Inflammatory macrophage (primary cell): ENCODE measurements at places on chromosomes 5 and 9.

GRCh38 chr5:110548171-110548570 is 178.3 kb downstream of the TMEM232 start:
- DNase-seq: no peak

DNA sequence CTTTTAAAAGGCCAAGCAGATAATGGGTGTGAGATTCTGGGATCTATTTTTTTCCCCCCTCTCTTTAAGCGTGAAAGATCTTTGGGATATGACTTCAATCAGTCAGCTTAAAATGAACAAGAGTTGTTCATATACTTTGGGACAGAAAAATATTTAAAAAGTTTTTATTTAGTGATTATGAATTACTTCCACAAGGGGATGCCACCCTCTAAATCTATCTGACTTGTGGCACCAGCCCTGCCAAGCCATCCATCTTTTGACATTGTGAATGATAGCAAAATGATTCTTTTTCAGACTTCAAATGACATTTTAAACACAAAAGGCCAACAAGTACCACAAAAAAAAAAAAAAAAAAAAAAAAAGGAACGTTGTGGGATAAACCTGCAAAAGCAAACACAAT is 111.0 kb upstream of the HMHB1 start:
- DNase-seq: no peak

DNA sequence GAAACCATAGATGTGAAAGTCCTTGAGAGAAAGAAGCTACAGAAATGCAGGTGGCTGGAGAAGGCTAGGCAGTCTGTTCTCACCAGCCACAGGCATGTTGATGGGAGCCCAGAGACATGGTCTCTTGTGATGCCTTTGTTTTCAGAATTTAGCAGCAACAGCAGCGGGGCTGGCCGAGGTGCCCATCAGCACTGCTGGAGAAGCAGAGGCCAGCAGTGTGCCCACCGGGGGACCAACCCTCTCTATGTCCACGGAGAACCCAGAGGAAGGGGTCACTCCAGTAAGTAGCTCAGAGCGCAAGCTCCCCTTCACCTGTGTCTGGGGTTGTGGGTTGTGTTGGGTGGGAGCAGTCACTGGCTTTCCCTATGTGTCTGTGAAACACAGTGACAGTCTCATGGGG is 59.6 kb downstream of the COL15A1 start:
- DNase-seq: no peak

DNA sequence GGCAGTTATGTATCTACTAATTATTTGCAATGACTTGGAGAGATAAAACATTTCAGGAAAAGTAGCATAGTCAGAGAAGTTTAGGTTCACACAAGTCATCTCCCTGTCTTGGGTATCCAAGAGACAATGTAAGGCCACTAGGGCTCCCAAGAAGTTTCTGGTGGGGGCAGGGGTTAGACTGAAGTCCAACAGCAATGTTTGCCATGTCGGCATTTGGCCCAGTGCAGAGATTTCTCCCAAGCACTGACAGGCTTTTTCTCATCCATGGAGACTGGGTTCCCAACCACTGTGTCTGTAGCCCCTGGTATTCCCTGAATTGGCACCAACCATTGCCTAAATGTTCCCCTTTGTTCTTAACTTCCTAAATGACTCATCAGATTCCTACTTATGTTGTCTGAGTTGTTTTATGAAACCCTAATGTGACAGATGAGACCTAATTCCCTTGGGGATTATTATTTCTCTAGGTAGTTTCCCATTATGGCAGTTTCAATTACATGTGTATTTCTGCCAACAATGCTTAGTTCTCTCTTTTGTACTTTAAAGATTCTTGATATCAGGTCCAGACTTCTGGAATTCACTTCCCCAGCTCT is 103.6 kb upstream of the EGFLAM start:
- no peak for DNase-seq

GRCh38 chr5:137651022-137651421 is 84.9 kb downstream of the KLHL3 start:
- DNase-seq: no peak
